CD8-positive, alpha-beta memory T cell (primary cell): ENCODE measurements at places on chromosomes 16 and 17. TPM values are rescaled to one million over a fixed set of nuclear protein-coding genes. Genes with fewer than 3 reads are reported as not detected.
A peak's percentile ranks its signal among the peaks of the same experiment; 100 is the strongest.

- H3K4me1 ChIP-seq: peaks cover 14% of the 10 kb centered on the region
- H3K27me3 ChIP-seq: no peaks in the 10 kb centered on the region
- H3K4me3 ChIP-seq: no peak overlapping the region
- no peaks in the 10 kb centered on the region for H3K36me3 ChIP-seq
These were observed 968 bp downstream of the MRPL28 start for GRCh38 chr16:369275-369865.

GRCh38 chr16:2211923-2212347 lies 1.3 kb upstream of the BRICD5 start:
- no peaks in the 10 kb centered on the region for H3K27me3 ChIP-seq
- peaks cover 3% of the 10 kb centered on the region for H3K36me3 ChIP-seq
- H3K27ac ChIP-seq: no peak overlapping the region
- peaks cover 15% of the 10 kb centered on the region for H3K4me1 ChIP-seq

- no peak overlapping the region for H3K27ac ChIP-seq
- no peaks in the 10 kb centered on the region for H3K27me3 ChIP-seq
- H3K4me3 ChIP-seq: no peak overlapping the region
- no peaks in the 10 kb centered on the region for H3K36me3 ChIP-seq
- DNase-seq: peak; percentile 59
These were observed 8.0 kb downstream of the SPPL2C start for GRCh38 chr17:45852535-45853297.

DNA sequence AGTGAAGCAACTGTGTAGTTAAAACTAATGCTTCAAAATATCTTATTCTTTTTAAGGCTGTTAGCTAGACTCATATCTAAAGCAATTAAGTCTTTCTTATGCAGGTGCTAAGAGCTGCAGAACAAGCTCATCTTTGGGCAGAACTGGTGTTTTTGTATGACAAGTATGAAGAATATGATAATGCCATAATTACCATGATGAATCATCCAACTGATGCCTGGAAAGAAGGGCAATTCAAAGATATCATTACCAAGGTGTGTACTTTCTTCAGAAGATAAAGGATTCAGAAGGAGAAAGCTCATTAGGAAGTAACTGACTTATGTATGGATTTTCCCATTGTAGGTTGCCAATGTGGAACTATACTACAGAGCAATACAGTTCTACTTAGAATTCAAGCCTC lies 23.9 kb downstream of the PTRH2 start:
- H3K4me3 ChIP-seq: no peak overlapping the region
- H3K27ac ChIP-seq: no peak overlapping the region
- peaks cover 65% of the 10 kb centered on the region for H3K36me3 ChIP-seq
- no peak for DNase-seq

GRCh38 chr16:13957197-13958078 lies 37.5 kb downstream of the ERCC4 start:
- no peak overlapping the region for H3K27ac ChIP-seq
- H3K4me3 ChIP-seq: peak overlapping the region; percentile 26
- no peaks in the 10 kb centered on the region for H3K4me1 ChIP-seq
- no peak for DNase-seq
- H3K36me3 ChIP-seq: no peaks in the 10 kb centered on the region
- no peaks in the 10 kb centered on the region for H3K27me3 ChIP-seq

DNA sequence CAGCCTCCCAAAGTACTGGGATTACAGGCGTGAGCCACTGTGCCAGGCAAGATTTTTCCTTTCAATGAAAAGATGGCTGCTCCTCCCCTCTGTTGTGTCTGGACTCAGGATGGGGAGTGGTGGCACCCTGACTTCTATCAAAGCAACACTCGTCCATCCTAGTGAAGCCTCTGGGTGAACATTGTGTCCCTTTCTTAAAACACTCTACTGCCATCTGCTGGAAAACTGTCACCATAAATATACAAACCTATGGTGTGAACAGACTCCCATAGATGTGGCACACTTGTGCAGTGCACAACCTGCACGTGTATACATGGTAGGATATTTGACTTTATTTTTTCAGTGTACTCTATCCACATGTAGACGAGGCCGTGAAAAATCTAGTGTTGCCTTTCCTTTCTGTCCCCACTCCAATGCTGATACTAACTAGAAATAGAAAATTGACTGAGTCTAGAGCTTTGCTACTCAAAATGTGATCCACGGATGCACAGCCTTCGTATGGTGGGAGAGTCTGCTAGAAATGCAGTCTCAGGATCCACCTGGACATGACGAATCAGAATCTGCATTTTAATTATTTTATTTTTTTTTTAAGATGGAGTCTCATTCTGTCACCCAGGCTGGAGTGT lies 55.9 kb upstream of the PLCG2 start:
- no peak overlapping the region for H3K27ac ChIP-seq
- no peak overlapping the region for H3K4me3 ChIP-seq
- no peaks in the 10 kb centered on the region for H3K27me3 ChIP-seq
- H3K4me1 ChIP-seq: peaks cover 5% of the 10 kb centered on the region
- DNase-seq: peak; percentile 66

- H3K27ac ChIP-seq: peak within 1 kb of the TSS; percentile 84
- peaks cover 27% of the 10 kb centered on the region for H3K4me1 ChIP-seq
- H3K36me3 ChIP-seq: no peaks in the 10 kb centered on the region
- DNase-seq: peak; percentile 71
- peak within 1 kb of the TSS; percentile 76 for H3K4me3 ChIP-seq
These were observed at the start of gene CCL5 for GRCh38 chr17:35879773-35880654. TSS of gene CCL5 (minus strand) at chr17:35880360.

- H3K27ac ChIP-seq: no peak overlapping the region
- no peaks in the 10 kb centered on the region for H3K27me3 ChIP-seq
- no peaks in the 10 kb centered on the region for H3K36me3 ChIP-seq
- H3K4me3 ChIP-seq: no peak overlapping the region
- peaks cover 18% of the 10 kb centered on the region for H3K4me1 ChIP-seq
- no peak for DNase-seq
These were observed 2.5 kb downstream of the VASN start for GRCh38 chr16:4373909-4374742.

GRCh38 chr16:11020792-11021551 lies 76.6 kb downstream of the CLEC16A start:
- no peak overlapping the region for H3K27ac ChIP-seq
- no peak overlapping the region for H3K4me3 ChIP-seq
- no peak for DNase-seq
- H3K36me3 ChIP-seq: peaks cover 11% of the 10 kb centered on the region

DNA sequence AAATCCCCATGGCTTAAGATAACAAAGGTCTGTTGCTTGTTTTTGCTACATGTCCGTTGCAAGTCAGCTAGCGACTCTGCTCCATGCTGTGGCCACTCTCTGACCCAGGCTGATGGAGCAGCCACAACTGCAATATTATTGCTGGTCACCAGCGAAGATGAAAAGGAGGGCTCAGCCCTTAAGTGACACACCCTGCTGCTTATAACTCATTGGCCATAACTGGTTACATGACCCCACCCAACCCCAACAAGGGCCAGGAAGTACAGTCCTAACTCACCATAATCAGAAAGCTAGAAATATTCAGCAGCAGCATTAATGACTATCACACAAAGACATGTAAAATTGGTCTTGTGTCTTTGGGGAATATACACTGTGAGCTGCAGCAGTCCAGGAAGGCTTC lies 224.3 kb downstream of the SOX9 start:
- no peaks in the 10 kb centered on the region for H3K4me1 ChIP-seq
- H3K27me3 ChIP-seq: no peaks in the 10 kb centered on the region
- H3K27ac ChIP-seq: no peak overlapping the region
- no peak for DNase-seq
- no peaks in the 10 kb centered on the region for H3K36me3 ChIP-seq
- H3K4me3 ChIP-seq: no peak overlapping the region

GRCh38 chr17:63538693-63539595 lies 11.3 kb upstream of the DCAF7 start:
- DNase-seq: no peak
- H3K4me3 ChIP-seq: no peak overlapping the region
- H3K36me3 ChIP-seq: no peaks in the 10 kb centered on the region
- H3K27me3 ChIP-seq: peaks cover 4% of the 10 kb centered on the region

DNA sequence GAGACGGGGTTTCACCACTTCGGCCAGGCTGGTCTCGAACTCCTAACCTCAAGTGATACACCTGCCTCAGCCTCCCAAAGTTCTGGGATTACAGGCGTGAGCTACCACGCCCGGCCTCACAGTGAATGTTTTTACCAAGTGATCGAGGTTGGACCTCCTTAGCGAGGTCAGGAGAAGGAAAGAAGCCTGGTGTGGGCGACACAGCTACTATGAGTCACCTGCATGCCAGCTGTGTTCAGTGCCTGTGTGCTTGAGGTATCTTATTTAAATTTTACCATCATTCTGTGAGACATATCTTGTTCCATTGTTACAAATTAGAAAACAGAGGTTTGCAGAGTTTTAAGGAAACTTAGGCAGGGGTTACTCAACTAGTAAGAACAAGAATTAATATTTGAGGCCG lies 174.8 kb upstream of the DYNLRB2 start:
- no peak overlapping the region for H3K27ac ChIP-seq
- H3K27me3 ChIP-seq: no peaks in the 10 kb centered on the region
- no peak for DNase-seq
- no peaks in the 10 kb centered on the region for H3K36me3 ChIP-seq

GRCh38 chr16:81537721-81538561 lies 93.3 kb downstream of the CMIP start:
- DNase-seq: no peak
- peaks cover 3% of the 10 kb centered on the region for H3K36me3 ChIP-seq
- no peak overlapping the region for H3K27ac ChIP-seq
- no peaks in the 10 kb centered on the region for H3K27me3 ChIP-seq
- no peaks in the 10 kb centered on the region for H3K4me1 ChIP-seq
- H3K4me3 ChIP-seq: no peak overlapping the region

- no peaks in the 10 kb centered on the region for H3K4me1 ChIP-seq
- no peaks in the 10 kb centered on the region for H3K27me3 ChIP-seq
- H3K4me3 ChIP-seq: no peak overlapping the region
- no peak for DNase-seq
- H3K27ac ChIP-seq: no peak overlapping the region
- no peaks in the 10 kb centered on the region for H3K36me3 ChIP-seq
These were observed 678.1 kb upstream of the GOT2 start for GRCh38 chr16:59411961-59412841.

GRCh38 chr17:19538095-19539039 lies 4.7 kb downstream of the SLC47A1 start:
- H3K4me1 ChIP-seq: peaks cover 6% of the 10 kb centered on the region

DNA sequence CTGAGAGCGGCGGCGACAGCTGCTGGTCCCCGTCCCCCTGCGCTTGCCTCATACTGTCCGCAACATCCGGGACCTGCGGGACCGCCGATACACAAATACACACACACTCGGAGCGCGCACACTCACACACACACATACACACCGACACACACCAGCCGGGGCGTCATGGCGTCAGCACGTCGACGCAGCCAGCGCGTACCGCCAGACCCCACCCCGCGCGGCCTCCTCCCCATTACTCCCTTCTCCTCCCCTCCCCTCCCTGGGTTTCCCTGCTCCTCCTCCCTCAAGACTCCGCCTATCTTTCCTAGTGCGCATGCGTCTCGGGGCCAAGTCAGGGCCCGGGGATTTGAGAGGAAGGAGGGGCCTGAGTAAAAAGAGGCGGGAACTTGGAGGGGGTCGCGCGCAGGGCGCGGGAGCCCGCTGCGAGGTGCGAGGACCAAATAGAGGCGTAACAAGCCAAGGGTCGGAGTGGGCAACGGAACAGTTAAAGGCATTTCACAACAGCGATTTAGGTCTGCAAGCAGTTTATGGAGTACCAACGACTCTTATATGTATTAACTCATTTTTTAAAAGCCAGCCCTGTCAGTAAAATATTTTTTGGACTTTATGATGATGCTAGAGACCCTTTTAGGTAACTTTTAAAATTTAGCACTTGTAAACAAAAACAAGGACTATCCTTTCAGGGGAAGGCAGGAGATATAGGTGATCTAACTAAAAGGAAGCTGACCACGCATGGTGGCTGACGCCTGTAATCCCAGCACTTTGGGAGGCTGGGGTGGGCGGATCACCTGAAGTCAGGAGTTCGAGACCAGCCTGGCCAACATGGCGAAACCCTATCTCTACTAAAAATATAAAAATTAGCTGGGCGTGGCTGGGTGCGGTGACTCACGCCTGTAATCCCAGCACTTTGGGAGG lies at the start of gene SPOP:
TSS of gene SPOP (minus strand) at position 165 of the 915 bp plus-strand sequence. CDS start 55,287 bp downstream, outside the sequence.
- peak within 1 kb of the TSS; percentile 96 for H3K27ac ChIP-seq
- H3K36me3 ChIP-seq: no peaks in the 10 kb centered on the region
- peaks cover 37% of the 10 kb centered on the region for H3K4me1 ChIP-seq
- H3K4me3 ChIP-seq: peak within 1 kb of the TSS; percentile 87

- no peak for DNase-seq
- no peak overlapping the region for H3K27ac ChIP-seq
- H3K27me3 ChIP-seq: no peaks in the 10 kb centered on the region
These were observed 59.0 kb downstream of the ACSM2A start for GRCh38 chr16:20510323-20510722.

DNA sequence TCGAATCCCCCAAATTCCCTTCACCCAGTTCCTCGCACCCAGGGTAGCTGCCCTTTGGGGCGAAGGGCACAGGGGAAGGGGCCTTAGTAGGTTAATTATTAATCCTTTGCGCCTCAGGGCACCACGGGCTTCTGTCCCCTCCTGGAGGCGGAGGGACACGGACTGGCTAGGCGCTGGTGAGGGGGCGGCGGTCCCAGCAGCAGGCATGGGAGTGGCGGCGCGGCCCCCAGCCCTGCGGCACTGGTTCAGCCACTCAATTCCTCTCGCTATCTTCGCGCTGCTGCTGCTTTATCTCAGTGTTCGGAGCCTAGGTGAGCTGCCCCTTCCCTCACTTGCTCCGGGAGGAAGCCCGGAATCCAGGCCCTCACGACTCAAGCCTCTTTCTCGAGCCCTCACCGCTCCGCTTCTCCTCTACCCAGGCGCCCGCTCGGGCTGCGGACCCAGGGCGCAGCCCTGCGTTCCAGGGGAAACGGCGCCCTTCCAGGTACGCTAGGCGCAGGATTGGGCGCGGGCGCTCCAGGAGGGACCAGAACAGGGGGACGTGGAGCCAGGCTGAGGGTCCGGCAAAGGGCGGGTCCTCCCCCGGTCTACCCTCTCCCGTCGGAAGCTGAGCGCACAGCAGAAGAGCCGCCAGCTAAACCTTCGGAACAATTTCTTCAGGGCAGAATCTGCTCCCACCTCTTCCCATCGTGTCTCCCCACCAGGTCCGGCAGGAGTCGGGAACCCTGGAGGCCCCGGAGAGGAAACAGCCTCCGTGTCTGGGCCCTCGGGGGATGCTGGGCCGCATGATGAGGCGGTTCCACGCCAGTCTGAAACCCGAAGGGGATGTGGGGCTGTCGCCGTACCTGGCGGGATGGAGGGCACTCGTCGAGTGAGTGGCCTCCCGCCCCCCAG lies at the start of gene GLTPD2:
TSS of gene GLTPD2 (plus strand) at position 158 of the 894 bp plus-strand sequence. CDS start at position 206, 48 bp downstream.
- peaks cover 17% of the 10 kb centered on the region for H3K27me3 ChIP-seq
- H3K36me3 ChIP-seq: no peaks in the 10 kb centered on the region
- H3K4me3 ChIP-seq: peak within 1 kb of the TSS; percentile 42
- H3K4me1 ChIP-seq: peaks cover 24% of the 10 kb centered on the region
- no peak for DNase-seq
- peak within 1 kb of the TSS; percentile 83 for H3K27ac ChIP-seq

DNA sequence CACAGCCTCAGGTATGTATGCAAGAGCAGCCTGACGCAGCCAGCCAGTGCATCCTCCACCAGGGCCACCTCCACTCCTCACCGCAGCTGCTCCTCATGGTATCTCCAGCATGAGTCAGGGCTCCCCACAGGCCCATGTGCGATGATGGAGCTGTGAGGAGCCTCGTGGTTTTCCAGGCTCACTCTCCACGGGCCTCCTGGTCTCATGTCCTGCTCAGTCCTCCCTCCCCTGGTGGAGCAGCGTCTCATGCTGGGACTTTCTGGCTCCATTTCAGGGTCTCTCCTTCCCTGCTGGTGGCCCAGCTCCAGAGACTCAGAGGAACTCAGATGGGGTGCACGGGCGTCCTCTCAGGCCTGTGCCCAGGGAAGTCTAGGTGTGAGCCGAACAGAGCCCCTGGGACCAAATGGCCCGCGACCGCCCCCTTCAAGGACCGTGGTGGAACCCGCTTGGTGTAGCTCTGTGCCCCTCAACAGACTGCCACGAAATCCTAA lies 70.4 kb downstream of the METRNL start:
- DNase-seq: no peak
- no peaks in the 10 kb centered on the region for H3K36me3 ChIP-seq
- no peaks in the 10 kb centered on the region for H3K27me3 ChIP-seq
- no peak overlapping the region for H3K27ac ChIP-seq

Gene RAC3
- 4.2 TPM for total RNA-seq

Gene TPSAB1
- total RNA-seq: not detected

Gene ZG16B
- total RNA-seq: 0.74 TPM
